Renal cortical epithelial cell (primary cell): ENCODE measurements at places on chromosomes 1 and 21. TPM values are rescaled to one million over a fixed set of nuclear protein-coding genes. Genes with fewer than 3 reads are reported as not detected.

FCGR2B gene
- total RNA-seq, result not detected in 2 replicates

USP33 gene
- total RNA-seq, result 110 and 113 TPM in 2 replicates

C8B gene
- not detected in 2 replicates for total RNA-seq

PLEKHG5 gene
- 22.2 and 22.6 TPM in 2 replicates for total RNA-seq

C4BPB gene
- total RNA-seq, result not detected in 2 replicates

MAP1LC3C gene
- 1.2 and 1.7 TPM in 2 replicates for total RNA-seq

NPR1 gene
- total RNA-seq, result 1.7 and 39.5 TPM in 2 replicates

ANKRD35 gene
- total RNA-seq, result 0.10 TPM in 1 of 2 replicates, not detected in the other

PTGFRN gene
- 51.4 and 76.7 TPM in 2 replicates for total RNA-seq

FOXD2 gene
- total RNA-seq, result 0.15 TPM in 1 of 2 replicates, not detected in the other

INSRR gene
- total RNA-seq, result not detected in 2 replicates

BARHL2 gene
- total RNA-seq, result not detected in 2 replicates
